ENCODE measurements at places on chromosomes 2 and 18.
A peak's percentile ranks its signal among the peaks of the same experiment; 100 is the strongest.

DNA sequence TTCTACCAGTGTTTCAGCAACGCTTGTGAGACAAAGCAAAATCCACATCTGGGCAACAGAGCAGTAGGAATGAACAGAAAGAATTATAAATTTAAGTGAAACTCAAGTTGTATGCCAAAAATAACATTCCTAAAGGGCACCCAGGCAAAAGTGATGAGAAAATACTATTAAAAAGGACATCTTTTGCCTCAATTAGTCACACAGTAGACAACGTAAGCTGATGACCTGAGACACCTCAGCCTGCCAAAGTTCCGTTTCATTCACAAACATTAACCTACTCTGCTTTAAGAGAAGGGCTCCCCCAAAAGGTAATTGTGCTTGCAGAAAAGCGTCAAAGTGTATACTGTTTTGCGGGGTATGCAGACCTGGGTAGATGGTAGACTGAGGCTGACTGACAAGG is 7.2 kb downstream of the HDLBP start:
- no peak for DNase-seq

DNA sequence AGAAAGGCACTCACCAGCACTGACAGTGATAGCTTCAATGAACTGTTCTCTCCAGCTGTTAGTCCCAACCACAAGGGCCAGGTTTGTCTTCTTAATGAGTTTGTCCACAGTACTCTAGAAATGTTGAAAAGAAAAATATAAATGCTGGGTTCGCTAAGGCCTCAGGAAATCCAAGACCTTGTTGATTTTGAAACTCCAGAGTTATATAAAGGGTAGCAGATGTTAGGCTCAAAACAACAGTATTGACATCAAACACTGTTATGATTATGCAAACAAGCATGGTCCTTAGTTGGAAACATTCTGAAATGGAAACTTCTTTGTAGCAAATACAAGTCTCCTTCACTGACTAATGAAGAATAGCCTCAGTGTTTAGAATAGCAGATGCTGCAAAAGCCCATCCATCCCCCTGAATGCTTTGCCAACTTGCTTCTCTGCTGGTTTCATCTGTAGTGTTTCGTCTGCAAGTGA is 291.1 kb downstream of the SLC8A1 start:
- no peak for DNase-seq

DNA sequence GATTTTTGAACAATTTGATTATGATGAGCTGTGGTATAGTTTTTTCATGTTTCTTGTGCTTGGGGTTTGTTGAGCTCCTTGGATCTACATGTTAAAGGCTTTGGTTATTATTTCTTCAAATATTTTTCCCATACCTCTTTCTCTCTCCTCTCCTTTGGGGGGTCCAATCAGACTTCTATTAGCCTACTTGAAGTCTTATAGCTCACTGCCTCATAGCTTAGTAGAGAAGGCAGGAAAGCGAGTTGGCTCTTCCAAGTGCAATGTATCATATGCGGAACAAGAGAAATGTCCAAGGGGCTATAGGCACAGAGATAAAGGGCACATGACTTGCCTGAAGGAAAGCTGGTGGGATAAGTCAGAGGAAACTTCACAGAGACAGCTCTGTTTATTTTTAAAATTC is 14.1 kb upstream of the FABP1 start:
- DNase-seq: no peak

GRCh38 chr2:75221862-75222261 is 22.5 kb upstream of the TACR1 start:
- peak; percentile 70 for DNase-seq

DNA sequence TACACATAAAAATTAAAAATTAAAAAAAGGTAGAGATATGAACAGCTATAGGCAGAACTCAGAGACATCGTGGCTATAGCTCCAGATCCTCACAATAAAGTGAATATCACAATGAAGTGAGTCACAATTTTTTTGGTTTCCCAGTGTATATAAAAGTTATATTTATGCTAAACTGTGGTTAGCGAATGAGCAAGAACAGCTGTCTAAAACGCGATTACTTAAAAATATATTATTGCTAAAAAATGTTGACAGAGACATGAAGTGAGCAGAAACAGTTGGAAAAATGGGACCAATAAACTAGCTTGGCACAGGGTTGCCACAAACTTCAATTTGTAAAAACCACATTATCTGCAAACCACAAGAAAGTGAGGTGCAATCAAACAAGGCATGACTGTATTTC is 551.7 kb upstream of the NETO1 start:
- no peak for DNase-seq
